ENCODE measurements at places on chromosomes 5 and 9. TPM values are rescaled to one million over a fixed set of nuclear protein-coding genes. Genes with fewer than 3 reads are reported as not detected.

The PHF24 gene
- 0.42 TPM for total RNA-seq

The PCDHGA2 gene
- total RNA-seq = 13.8 TPM

The DCTN3 gene
- total RNA-seq = 143 TPM

The PLEKHG4B gene
- not detected for total RNA-seq
